ENCODE measurements at places on chromosomes 11 and 22.

- no peak for DNase-seq
Observed at GRCh38 chr11:73401217-73401923, 25.2 kb downstream of the RELT start.

DNA sequence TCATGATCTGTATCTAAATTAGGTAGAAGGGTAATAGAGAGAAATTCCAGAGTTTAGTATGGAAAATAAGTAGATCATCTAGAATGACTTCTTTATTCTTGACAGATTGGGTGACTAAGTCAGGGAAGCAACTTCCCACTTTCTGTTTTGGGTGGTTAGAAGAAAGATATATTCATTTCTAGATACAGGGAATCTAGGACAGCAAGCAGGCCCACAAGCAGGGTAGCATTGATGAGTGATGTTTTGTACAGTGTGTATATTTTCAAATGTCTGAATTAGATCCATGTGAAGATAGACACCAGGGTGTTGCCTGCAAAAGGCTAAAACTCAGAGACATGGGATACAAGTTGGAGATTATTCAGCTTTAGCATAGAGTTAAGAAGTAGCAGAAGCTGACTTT, 674.4 kb downstream of the CNTN5 start:
- no peak for DNase-seq

- no peak for DNase-seq
Observed at GRCh38 chr11:15010865-15011264, 38.7 kb upstream of the CALCA start.

GRCh38 chr11:63583357-63583677, 20.1 kb upstream of the PLAAT2 start:
- no peak for DNase-seq

DNA sequence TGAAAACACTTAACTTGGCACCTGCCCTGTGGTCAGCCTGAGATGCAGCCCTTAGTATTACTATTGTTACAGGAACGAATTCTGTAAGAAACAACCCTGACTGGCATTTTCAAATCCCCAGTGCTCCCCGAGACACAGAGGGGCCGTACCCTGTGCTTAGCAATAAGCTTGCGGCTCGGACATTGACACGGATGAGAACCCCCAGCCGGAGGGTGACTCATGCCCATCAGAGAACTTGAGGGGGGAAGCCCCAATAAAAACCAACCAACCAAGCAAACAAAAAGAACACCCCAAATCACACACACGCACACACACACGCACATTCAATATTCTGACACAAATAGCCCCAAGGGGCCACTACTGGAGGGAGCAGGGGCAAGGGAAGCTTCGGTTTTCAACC, 63.8 kb downstream of the SHISAL1 start:
- no peak for DNase-seq

DNA sequence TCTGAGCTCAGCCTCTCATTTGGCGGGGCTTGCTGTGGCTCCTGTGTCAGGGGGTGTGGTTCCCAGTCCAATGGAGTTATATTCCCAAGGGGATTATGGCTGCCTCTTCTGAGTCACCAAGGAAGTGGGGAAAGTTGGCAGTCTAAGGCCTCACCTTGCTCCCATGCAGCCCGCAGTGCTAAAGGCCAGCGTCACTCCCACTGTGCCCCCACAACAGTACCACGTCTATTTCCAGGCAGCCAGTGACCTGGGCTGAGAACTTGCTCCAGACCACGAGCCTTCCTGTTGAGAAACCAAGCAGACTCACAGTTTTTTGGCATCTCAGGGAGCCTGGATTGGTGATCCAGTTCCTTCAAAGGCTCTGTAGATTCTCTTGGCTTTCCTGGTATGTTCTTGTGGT, 45.6 kb downstream of the OR2AT4 start:
- no peak for DNase-seq

GRCh38 chr11:116876656-116877055, 39.2 kb upstream of the APOA1 start:
- DNase-seq, result no peak
